NCI-H460 (cell line): ENCODE measurements at places on chromosomes 1 and 21.

GRCh38 chr1:33297911-33298622, 22.8 kb downstream of the A3GALT2 start:
- no peak for DNase-seq

- no peak for DNase-seq
Observed at GRCh38 chr1:106289265-106289928, 767.1 kb upstream of the PRMT6 start.

- no peak for DNase-seq
Observed at GRCh38 chr1:144551107-144551542, 41.6 kb upstream of the PPIAL4F start.

DNA sequence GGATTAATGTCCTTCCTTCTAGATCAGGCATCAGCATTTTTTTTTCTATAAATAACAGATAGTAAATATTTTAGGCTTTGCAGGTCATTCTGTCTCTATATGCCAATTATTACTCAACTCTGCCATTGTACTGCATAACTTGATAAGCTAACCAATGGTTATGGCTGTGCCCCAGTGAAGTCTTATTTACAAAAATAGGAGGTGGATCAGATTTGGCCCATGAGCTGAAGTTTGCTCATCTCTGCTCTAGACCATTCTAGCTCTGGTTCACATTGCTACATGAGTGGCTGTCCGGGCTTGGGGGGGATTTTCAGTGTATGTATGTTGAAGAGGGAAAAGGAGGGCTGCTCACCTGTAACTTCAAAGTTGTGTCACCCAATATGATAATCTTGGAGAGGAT, 10.1 kb downstream of the RAB7B start:
- no peak for DNase-seq

DNA sequence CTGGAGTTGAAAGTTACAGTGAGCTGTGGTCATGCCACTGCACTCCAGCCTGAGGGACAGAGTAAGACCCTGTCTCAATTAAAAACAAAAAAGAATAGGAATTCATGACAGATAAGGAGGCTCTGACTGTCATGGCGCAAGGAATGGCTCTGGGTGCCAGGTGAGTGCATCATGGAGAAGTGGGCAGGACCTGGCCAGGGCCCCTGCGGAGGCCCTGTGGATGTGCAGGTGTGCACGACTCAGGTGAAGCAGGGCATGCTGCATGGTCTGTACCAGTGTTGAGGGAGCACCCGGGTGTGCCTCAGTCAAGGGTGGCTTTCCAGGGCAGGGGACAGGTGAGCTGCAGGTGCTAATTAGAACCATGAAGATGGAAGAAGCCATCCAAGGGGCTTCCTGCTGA, 14.0 kb downstream of the SLC1A7 start:
- DNase-seq: no peak

GRCh38 chr1:204363335-204364114, 3.8 kb upstream of the PLEKHA6 start:
- DNase-seq: peak; percentile 80

- DNase-seq: no peak
Observed at GRCh38 chr1:39288735-39289465, 84.4 kb downstream of the MACF1 start.

DNA sequence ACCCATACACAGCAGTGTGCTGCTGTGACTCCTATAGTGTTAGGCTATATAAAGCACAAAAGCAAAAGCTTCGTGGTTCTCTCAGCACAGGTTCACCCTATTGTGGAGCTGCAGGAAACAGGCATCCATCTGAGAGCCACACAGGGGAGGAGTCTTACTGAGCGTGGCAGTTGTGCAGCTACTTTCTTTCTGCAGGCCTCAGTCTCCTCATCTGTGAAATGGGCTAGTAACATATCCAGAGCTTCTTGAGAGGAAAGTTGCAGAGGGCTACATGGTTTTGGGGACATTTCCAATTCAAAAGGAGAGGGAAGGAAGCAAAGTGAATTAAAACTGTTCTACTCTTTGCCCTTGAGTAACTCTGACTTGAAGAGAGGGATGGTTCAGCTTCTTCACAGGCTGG, 142.0 kb downstream of the FOXD2 start:
- no peak for DNase-seq

GRCh38 chr1:37794372-37795339, 1.0 kb downstream of the MANEAL start:
- no peak for DNase-seq

- DNase-seq: no peak
Observed at GRCh38 chr1:31548534-31548906, 27.8 kb upstream of the TINAGL1 start.

GRCh38 chr1:184860535-184860934, 105.9 kb upstream of the EDEM3 start:
- no peak for DNase-seq

- DNase-seq: no peak
Observed at GRCh38 chr1:151995774-151996173, 2.1 kb upstream of the S100A10 start.

- no peak for DNase-seq
Observed at GRCh38 chr1:83102630-83103071, 896.3 kb downstream of the TTLL7 start.

DNA sequence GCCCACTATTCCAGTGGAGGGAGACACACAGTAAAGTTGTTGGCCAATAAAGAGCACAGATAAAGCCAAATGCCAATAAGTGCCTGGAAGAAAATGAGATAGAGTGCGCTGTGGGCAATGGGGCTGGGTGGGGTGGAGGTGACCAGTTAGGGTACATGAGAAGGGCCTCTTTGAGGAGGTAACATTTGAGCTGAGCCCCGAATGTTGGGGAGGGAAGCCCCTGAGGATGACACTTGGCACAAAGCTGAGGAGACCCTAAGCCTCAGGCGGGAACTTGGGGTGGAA, 979 bp downstream of the S100A9 start:
- no peak for DNase-seq

- DNase-seq: no peak
Observed at GRCh38 chr1:240559781-240560180, 52.2 kb downstream of the GREM2 start.

DNA sequence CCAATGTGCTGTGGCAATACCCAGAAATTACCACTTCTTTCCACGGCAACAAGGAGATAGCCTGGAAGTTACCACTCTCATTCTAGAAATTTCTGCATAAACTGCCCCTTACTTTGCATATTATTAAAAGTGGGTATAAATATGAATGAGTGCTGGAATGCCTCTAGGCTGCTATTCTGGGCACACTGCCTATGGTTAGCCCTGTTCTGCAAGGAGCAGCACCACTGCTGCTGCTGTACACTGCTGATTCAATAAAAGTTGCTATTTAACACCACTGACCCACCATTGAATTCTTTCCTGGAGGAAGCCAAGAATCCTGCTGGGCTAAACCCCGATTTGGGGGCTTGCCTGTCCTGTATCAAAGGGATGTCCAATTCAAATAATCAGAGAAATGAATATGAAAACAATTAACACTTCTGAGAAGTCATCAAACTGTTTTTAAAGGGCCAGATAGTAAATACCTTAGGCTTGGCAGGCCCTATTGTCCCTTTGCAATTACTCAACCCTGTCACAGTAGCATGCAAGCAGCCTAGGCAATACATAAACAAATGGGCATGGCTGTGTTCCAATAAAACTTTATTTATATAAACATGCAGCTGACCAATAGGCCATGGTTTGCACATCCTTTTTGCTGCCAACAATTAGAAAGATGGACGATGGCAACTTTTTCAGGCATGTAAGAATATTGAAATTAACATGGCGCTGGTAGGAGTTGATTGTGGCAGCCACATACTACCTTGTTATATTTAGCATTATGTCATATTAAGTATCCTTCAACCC, 369.4 kb upstream of the B3GALT2 start:
- no peak for DNase-seq

- no peak for DNase-seq
Observed at GRCh38 chr1:40306296-40306695, 10.8 kb downstream of the COL9A2 start.

DNA sequence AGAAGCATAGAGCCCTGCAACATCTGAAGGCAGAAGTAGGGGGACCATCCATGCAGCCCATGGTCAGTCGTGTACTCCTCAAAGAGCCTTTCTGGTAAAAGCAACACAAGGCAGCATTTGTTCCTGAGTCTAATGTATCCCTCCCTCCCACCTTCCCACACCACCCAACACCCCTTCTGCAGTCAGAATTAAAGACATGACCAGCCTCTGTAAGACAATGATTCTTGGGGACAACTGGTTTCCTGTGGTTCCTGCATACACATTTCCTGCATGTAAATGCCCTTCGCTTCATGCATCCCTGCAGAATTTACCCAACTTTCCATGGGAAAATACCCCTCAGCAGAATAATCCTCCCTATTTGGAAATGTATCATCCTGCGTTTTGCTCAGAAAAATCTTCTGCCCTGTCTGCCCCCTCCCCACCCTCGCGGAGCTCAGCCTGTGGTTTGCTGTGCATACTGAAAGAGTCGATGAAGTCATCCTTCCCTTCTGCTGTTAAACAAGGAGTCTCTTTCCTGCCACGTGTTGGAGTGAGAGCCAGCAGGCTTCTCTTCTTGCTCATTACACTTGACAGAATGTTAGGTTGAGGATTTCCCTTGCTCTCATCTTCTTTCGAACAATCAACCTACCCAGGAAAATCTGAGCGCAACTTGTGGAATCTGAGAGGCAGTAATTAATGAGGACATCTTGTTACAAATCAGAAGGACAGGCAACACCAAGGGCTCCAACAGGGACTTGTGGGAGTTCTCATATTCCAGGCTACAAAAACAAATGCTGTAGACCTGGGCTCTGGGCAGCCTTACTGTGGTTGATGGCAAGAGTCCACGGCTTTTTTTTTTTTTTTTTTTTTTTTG, 4.7 kb downstream of the TNN start:
- DNase-seq: no peak

- DNase-seq: no peak
Observed at GRCh38 chr1:150576367-150576711, 3.1 kb downstream of the MCL1 start.

DNA sequence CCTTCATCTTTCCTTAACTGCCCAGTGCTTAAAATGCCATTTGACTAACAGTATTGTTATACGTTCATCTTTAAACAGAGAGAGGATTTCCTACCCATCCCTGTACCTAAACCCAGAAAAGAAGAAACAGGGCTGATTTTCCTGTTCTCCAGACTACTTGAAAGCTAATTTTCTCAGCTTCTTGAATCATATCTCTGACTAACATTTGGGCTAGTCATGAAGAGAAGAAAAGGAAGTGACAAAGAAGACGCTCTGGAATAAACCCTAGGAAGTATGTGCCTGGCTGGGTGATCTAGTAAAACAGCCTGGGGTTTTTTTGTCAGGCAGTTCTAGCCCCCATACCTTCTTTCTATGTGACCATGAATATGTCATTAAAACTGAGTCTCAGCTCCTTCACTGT, 44.8 kb upstream of the SGIP1 start:
- DNase-seq: no peak

DNA sequence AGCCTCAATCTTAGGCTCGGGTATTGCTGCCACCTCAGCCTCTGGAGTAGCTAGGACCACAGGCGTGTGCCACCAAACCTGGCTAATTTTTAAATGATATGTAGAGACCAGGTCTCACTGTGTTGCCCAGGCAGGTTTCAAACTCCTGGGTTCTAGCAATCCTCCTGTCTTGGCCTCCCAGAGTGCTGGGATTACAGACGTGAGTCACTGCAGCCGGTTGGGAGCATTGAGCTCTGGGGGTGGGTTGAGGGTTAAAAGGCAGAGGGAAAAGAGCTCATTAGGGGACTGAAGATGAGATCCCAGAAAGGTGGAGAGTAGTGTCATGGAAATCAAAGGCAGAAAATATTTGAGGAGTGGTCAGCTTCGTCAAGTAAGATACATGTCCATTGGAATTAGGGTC, 7.1 kb downstream of the RAD54L start:
- DNase-seq: no peak

GRCh38 chr1:243790404-243790803, 59.6 kb downstream of the AKT3 start:
- DNase-seq: no peak

GRCh38 chr1:209689477-209689876, 14.3 kb downstream of the G0S2 start:
- no peak for DNase-seq

- DNase-seq: no peak
Observed at GRCh38 chr1:228814176-228814575, 78.9 kb downstream of the RHOU start.

DNA sequence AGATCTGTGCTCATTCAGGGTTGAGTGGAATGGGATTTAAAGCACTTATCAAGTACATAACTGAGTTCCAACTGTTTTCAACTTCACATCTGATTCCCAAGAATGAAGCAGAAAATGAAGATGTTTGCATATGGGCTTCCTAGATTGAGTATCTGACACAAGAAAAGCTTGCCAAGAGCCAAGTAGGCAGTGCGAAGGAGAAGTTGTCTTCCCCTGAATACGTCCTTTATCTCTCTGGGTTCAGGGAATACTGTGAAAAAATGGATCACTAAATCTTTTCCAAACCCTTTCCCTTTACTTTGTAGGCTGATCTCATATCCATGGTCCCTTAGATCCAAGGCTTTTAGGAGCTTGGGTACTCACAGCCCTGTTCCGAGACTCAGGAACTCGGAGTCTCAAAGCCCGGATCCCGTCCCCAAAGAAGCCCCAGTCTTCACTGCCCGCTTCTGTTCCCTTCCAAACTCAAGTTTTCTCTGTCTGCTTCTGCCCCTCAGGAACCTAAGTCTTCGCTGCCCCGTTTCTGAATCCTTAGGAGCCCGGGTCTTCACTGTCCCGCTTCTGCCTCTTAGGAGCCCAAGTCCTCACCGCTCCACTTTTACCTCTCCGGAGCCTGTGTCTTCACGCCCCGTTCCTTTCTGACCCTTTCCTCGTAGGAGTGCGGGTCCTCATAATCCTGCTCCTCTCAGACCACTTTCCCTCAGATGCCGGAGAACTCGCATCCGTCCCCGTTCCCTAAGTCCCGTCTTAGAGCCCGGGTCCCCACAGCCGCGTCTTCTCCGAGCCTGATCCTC, 616 bp downstream of the TAF12 start:
- DNase-seq: no peak

DNA sequence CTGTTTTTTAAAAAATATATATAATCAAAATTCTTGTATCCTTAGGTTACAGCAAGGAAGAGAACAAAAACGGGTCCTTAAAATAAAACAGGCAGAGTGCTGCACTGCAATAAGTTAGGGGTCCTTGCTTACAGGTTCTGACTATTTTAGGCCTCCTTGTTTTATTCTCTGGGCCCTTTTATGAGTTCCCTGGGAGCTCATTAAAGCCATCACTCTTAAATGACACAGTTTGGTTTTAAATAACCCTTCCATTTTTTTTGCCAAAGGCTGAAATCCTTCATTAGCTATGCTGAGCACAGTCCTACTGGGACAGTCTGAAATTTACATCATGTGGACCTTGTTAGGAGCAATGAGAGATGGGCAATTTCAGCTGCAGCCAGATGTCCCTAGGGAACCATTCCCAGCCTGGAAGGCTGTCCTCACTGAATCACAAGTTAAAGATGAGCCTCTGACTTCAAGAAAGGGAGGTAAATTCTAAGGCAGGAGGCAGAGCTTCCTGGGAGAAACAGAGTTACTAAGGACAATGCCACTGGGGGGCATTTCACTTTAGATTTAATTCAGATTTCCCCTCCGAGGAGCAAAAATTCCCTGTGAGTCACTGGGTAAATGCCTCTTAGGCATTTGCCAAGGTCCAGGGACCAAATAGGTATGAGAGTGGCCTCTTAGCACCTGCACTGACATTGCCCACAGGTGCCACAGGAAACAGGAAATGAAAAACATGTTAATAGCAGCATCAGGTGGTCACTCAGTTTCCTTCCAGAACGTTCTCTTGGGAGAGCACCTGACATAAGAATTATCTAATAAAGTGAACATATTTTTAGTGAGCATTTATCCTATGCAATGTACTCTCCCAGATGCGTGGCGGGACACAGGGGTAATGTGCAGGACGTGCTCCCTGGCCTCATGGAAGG, 3.8 kb upstream of the MUL1 start:
- DNase-seq: no peak
